ENCODE measurements at places on chromosomes 7 and 10. TPM values are rescaled to one million over a fixed set of nuclear protein-coding genes. Genes with fewer than 3 reads are reported as not detected.

CPSF4 gene
- 18.8 TPM for total RNA-seq

- H3K4me3 ChIP-seq = no peak overlapping the region
- no peaks in the 10 kb centered on the region for H3K4me1 ChIP-seq
- H3K27me3 ChIP-seq = no peaks in the 10 kb centered on the region
- H3K36me3 ChIP-seq = no peaks in the 10 kb centered on the region
- H3K27ac ChIP-seq = no peak overlapping the region
- no peak for DNase-seq
These were observed 1.7 kb upstream of the STK32C start for GRCh38 chr10:132309471-132309865.

GRCh38 chr7:157570531-157571200, 233.9 kb downstream of the DNAJB6 start:
- no peaks in the 10 kb centered on the region for H3K36me3 ChIP-seq
- no peaks in the 10 kb centered on the region for H3K27me3 ChIP-seq
- H3K27ac ChIP-seq = no peak overlapping the region
- H3K4me1 ChIP-seq = no peaks in the 10 kb centered on the region
- no peak for DNase-seq

DNA sequence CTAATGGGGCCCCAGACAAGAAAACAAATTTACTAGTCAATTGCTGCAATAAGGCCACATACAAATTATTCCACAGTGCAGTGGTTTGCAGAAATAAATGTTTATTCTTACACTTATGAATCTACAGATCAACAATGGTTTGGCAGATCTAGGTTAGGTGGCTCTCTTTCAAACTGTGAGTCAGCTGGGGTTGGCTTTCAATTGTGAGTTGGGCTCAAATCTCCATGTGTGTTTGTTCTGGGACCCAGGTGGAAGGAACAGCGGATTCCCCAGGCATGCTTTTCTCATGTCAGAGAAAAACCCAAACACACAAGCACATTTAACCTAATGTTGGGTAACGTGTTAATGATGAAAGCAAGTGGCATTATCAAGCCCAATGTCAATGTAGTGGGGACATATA, 25.6 kb upstream of the CELF2 start:
- no peaks in the 10 kb centered on the region for H3K27me3 ChIP-seq
- no peak overlapping the region for H3K27ac ChIP-seq
- DNase-seq = no peak
- H3K36me3 ChIP-seq = no peaks in the 10 kb centered on the region
- H3K4me3 ChIP-seq = no peak overlapping the region

GRCh38 chr7:105309235-105310169, 79.2 kb downstream of the SRPK2 start:
- DNase-seq = no peak
- H3K4me3 ChIP-seq = no peak overlapping the region
- H3K4me1 ChIP-seq = peaks cover 12% of the 10 kb centered on the region
- no peaks in the 10 kb centered on the region for H3K27me3 ChIP-seq

DNA sequence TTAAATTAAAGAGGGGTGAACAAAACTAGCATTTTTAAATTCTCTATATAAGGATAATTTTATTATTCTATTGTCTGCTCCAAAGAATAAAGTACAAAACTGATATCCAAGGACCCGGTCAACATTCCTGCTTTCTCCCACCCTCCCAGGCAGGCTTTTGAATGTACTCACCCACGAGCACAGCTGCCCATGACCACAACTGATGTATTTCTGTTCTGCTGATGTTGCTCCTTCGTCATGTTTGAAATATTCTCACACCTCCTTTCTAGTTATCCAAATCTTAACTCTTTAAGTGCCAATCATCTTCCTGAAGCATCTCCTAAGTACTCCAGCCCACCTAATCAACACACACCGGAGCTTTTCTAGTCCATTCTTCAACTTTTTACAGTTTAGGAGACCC, 46.7 kb downstream of the CALD1 start:
- H3K27me3 ChIP-seq = no peaks in the 10 kb centered on the region
- peak overlapping the region; percentile 87 for H3K27ac ChIP-seq
- H3K4me1 ChIP-seq = peaks cover 80% of the 10 kb centered on the region
- H3K4me3 ChIP-seq = peak overlapping the region; percentile 22

Data from right atrium auricular region (tissue), 2 donors.